Esophagus squamous epithelium (tissue), 5 donors: ENCODE measurements at places on chromosomes 12 and 14.

DNA sequence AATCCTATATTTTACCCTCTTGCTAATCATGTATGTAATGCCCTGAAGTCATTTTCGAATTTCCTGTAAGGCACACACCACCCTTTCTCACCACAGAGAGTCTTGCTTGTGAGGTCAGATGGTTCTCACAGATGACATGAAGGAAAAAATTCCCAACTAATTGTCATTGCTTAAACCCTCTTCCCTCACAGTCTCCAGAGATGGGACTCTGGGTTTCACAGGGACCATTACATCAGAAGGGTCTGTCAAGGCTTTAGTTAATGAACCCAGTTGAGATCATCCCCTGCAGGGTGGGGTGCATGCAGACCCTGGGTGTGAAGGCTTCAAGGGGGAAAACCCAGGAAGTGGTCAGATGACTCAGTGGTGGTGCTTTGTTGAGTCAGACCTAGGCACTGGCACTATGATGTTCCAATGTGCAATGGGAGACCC lies 229.6 kb downstream of the BCAT1 start:
- DNase-seq = no peak

DNA sequence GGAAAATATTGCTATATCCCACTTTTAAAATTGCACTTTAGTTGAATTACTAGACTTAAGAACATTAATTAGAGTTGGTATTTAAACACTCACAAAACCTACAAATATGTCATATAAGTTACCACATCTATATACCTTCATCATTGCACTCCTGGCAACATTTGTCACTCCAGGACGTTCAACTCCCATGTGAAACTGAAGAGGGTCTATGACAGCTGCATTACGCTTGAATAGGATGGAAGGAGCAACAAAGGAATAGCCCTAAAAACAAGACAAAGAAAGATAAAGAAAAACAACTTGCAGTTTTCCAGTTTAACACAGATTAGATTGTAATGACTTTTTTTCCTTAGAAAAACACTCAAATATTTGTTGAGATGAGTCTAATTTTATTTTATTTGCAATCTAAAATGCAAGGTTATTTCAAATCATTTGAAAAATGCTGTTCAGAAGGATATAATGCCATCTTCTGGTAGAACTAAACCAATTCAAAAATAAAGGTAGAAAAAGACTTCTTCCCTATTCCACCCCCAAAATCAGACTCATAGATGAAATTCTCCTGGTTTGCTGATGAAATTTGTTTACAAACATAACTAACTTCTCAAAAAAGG lies 84.3 kb upstream of the TTC7B start:
- DNase-seq = no peak

DNA sequence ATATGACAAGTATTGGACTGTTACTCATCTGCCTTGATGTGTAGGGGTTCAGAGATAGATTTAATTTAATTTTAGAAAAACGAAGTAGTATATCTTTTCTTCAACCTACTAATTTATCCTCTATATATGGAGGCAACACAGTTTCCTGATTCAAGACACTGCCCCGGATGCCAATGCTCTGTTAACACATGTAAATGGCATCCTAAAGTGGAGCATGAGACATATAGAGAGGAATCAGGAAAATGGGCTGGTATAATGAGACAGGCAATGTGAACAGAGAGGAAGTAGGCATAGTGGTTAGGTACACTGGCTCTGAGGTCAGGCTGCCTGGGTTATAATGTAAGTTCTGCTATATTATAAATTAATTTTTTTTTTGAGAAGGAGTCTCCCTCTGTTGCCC lies 85.6 kb downstream of the OTOGL start:
- no peak for DNase-seq

GRCh38 chr12:123571343-123571813 lies 13.0 kb upstream of the TMED2 start:
- no peak for DNase-seq

DNA sequence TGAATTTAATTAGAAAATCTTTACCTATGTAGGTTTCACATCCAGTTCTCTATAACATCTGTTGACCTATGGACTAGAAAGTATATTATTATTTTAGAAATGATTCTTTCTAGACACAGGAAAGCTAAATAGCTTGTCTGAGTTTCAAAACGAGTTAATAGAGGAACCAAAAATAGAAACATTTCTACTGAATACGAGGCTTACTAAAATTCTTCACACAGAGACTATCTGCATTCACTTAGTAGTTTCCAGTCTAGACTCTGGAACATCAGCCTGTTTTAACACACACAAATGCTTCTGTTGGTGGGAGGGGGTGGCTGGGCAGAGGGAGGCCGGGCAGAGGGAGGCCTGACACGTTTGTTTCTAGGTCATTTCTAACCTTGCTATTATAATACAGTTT lies 29.7 kb downstream of the RGS6 start:
- DNase-seq = no peak

DNA sequence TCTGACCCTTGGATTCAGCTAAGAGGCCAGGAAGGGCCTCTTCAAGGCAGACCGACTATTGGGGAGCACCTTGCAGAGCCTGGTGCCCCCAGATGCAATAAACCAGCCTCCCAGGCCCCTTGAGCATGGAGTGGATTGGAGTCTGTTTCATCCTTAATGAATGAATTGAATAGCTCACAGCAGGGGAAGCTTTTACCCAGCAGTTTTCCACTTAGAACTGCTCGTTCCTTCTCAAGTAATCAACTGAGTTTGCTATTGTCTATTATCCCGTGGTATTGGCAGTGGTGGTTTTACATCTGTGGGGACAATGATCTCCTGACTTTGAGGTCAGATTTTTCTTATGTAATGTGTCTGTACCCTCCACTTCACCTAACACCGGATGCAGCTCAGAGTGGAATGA lies 197.6 kb downstream of the AACS start:
- no peak for DNase-seq

GRCh38 chr12:86741531-86741930 lies 485.3 kb upstream of the MGAT4C start:
- DNase-seq = no peak

DNA sequence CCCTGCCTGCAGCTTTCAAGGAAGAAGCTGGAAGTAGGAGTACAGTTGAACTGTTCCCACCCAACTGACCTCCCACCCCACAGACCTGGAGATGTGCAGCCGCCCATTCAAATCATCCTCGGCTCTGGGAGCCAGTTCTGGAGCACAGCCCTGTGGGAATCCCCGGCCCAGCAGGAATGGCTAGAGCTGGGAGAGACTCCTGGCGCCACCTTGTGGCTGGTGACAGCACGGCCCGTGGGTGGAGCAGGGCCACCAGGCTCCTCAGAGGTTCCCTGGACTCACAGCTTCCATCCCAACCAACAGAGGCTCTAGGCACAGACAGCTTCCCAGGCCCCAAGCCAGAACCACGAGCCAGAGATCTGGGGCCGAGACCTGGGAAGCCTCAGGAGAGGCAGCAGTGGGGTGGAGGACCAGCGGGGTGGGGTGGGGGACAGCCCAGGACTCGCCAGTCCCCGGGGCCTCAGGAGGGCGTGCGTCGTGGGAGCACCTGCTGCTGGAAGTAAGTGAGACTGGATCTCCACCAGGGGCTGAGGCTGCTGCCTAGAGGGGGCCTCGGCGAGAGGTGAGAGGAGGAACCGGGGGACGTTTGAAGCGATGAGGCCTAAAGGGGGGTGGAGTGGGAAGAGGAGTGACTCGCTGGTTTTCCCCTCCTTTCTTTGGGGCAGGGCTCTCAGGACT lies 43.4 kb downstream of the RNF34 start:
- DNase-seq = no peak

DNA sequence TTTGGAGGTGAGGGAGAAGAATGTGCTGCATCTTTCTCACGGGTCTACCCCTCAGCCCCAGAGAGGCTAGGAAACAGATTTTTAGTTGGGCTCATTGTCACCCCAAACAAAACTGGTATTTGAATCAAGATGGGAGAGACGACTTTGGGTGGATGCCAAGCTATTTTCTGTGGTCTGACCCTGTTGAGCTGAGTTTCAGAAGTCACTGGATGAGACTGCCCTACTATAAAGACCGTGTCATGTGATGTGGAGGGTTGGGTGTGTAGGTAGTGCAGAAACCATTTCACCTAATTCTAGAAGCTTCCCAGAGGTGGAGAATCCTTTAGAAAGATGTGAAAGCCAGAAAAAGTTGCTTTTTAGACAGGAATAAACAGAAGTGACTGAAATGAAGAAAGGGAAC lies 60.2 kb downstream of the IFT43 start:
- DNase-seq = no peak

- no peak for DNase-seq
These were observed 264.2 kb downstream of the TMEM132C start for GRCh38 chr12:128531170-128531569.

- DNase-seq = no peak
These were observed 671 bp upstream of the DIO3 start for GRCh38 chr14:101560534-101561113.

DNA sequence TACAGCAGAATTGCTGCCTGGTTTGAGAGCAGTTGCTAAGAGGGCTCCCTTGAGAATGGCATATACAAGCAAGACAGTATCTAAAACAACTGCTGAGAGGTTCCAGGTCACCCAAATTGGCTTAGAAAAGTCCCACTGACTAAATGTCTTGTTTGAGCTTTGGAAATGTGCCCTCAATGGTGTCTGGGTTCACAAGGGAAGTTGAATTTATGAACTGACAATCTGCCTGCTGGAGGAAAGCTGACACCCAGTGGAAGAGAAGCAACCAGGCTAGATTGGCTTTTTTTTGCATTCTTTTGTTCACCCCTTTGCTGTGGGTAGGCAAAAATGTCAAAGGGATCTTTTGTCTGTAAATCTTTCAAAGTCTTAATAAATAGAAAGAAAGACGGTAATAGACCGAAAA lies 44.6 kb upstream of the NPFF start:
- DNase-seq = no peak

DNA sequence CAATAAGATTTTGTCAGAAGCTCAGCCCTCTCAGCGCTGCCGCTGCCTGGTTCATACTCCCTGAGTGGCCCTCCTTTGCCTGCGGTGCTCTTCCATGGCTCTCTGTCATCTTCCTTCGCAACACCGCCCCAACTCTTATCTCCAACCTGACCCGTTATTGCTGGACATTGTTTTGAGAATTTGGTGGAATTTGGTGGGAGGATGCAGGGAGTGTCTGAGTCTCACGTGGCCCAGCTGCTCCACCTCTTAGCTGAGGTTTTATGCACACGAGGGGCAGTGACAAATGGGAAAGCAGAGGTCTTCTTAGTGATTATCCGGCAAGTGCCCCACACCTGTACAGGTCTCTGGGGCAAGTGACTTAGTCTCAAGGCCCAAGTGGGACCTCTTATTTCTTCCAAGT lies 97.5 kb upstream of the RPH3A start:
- DNase-seq = no peak

DNA sequence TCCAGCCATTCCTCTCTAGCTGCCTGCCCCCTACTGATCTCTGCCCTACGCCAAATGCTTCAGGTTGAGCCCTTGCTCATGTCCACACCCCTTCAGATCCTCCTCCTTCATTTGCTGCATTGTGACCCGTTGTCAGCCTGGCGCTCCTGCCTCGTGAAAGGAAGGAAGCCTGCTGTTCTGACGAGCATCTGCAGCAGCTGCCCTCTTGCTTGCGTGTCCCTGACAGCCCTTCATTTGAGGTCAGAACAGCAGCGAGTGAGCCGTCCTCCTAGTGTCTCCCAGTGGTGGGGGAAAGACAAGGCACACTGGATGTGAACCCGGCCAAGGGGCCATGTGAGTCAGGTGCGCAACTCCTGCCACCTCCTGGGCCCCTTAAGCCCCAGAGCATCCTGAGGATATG lies 3.0 kb upstream of the PIANP start:
- no peak for DNase-seq

- no peak for DNase-seq
These were observed 441.6 kb upstream of the FBXO33 start for GRCh38 chr14:39873791-39874190.
